LoVo (cell line): ENCODE measurements at places on chromosomes 16 and 17.

- DNase-seq, result no peak
Observed at GRCh38 chr16:3282103-3282729, 1.1 kb upstream of the ZNF263 start.

DNA sequence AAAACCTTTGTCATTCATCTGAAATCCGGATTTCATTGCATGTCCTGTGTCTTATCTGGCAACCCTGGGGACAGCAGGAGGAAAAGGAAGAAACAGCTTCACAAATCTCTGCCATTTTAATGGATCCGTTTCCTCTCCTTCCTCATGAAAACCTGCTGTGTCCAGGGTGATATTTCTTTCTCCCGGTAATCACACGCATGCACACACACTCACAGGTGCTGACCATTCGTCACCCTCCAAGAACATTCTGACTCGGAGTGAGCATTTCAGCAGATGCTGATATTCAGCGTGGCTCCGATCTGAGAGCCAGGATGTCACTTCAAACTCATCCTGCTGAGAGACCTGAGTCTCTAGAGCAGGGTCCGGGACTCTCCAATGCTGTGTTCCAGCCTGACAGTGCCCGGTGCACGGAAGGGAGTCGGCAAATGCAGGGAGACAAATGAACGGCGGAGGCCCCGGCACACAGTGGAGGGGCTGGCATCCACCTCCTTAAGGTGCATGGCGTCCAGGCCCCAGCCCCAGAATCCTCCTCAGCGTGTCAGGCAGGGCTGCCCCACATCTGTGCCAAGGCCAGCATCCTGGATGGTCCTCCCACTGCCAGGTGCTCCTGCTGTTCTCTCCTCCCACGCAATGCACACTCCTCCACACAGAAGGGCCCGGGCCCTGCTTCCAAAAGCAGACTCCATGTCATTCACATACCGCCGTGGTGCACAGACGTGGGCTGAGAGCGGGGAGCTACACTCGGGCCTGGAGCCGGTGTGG lies 70.7 kb downstream of the RBFOX3 start:
- no peak for DNase-seq

GRCh38 chr17:22277595-22277994 lies 585.3 kb downstream of the KCNJ18 start:
- no peak for DNase-seq

GRCh38 chr17:70808596-70808995 lies 639.3 kb downstream of the KCNJ2 start:
- DNase-seq, result no peak

GRCh38 chr17:79338604-79339003 lies 264.0 kb downstream of the ENGASE start:
- DNase-seq, result no peak

GRCh38 chr17:62690168-62690897 lies 62.9 kb downstream of the MRC2 start:
- DNase-seq, result no peak
